ENCODE measurements at places on chromosomes 16 and 17. TPM values are rescaled to one million over a fixed set of nuclear protein-coding genes. Genes with fewer than 3 reads are reported as not detected.

GRCh38 chr17:31321481-31321880 lies at the start of gene EVI2A:
Gene EVI2A (minus strand): TSS chr17:31321622. CDS start chr17:31319013, 2,609 bp downstream.
- no peak for DNase-seq

DNA sequence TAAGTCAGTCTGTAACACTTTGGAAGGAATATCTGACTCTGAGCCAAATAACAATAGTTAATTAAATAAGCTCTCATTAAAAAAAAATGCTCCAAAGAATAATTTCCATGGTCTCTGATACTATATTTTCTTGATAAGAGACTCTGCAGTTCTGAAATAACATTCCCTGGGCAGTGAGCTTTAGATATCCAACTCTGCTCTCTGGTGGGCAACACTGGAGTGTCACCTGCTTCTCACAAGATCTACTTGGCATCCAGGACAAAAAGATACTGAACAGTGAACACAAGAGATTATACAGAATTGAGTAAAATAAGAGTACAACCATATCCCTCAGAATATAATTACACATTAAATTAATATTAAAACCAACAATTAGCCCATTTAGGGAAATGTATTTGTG lies 13.7 kb downstream of the BLMH start:
- no peak for DNase-seq

- no peak for DNase-seq
These were observed 99.5 kb upstream of the GSE1 start for GRCh38 chr16:85513649-85514048.

- no peak for DNase-seq
These were observed 13.9 kb downstream of the ITPRIPL2 start for GRCh38 chr16:19127674-19128131.

DNA sequence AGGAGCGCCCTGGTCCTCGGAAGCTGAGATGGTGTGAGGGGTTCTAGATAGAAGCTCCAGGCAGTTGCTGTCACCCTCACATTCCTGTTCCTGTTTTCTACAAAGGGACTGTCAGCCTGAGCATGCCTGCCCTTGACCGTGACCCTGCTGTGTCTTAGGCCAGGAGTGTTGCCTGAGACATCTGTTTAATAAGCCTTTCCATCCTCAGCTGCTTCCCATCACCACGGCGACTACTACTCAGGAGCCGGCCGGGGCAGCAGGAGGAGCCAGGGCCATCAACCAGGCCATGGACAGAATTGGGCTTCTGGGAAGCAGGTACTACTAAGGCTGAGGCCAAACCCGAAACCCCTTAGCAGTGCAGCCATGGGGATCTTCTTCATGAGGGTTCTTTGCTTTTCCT lies 151.4 kb downstream of the KATNIP start:
- DNase-seq: no peak

- DNase-seq: no peak
These were observed 1.9 kb downstream of the ZNF843 start for GRCh38 chr16:31440516-31441184.

DNA sequence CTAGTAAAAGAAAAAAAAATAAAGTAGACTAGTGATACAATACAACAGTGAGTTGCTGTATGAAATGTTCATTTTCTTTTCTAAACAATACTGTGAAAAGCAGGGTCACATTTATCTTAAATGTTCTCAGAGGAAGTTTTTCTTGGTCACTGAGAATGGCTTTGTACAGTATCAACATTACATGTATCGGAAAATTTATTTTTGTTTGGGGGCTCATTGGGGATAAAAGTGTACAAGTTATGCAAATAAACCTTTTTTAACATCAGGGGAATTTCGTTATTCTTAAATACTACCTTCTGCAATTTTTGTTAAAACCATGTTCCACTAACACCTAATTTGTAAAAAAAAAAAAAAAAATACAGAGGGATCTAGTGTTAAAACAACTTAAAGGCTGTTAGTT lies 8.7 kb upstream of the ZNF594 start:
- no peak for DNase-seq

GRCh38 chr17:67431249-67432015 lies 54.4 kb downstream of the PITPNC1 start:
- no peak for DNase-seq

DNA sequence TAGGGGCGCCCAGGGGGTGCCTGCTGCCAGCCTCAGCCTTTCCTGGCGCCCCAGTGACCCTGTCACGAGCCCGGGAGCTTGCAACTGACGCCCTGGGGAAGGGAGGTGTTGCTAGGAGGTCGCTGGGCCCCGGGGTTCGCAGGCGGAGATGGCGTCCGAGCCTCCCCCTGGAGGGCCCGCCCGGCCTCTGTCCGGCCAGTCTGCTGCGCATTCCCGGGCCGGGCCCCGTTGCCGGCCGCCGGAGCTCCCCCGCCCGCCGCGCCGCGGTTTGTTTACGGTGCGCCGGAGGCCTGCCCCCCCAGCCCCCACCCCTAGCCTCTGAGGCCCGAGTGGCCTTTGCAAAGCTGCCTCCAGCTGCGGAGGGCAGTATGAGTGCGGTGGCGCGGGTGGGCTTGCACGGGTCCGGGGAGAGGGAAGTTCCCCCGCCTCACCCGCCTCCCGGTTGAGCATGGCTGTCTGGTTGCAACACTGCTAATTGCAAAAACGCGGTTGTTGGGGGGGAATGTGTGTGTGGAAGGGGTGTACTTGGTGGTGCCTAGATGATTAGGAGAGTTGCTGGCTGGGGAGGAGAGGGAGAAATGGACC lies 514 bp downstream of the THRA start:
- DNase-seq: no peak

DNA sequence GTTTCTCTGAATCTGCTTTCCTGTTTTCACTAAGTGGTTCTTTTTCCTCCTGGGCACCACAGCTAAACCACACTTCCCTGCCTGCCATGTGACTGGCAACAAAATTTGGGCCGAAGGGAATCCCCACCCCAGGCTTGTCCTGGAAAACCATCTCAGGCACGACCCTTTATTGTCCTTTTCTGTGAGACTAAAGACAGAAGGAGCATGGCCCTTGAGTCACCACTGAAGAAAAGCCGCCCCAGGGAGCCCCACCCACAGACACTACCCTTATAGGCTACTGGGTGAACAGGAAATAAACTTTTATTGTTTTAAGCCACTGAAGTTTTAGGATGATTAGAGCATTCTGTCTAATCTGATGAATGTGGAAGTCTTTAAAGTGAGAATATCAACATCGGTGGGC lies 88.6 kb upstream of the BRD7 start:
- DNase-seq: no peak

DNA sequence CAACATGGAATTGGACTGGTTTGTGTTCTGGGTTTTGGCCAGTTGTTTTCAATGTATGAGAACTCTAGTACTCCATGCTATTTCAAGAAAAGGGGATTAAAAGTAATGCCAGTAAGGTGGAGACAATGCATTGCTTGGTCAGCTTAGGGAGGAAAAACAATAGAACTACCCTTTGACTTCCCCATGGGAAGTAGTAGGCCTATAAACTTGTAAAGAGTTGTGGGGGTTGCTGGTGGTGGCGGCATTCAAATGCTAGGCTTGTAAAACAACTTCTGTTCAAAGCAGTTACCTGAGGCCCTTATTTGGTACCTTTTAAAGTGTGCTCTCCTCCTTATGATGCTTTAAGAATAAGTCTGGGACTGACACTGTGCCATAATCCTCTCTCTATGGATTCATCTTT lies 9.4 kb downstream of the MAP3K3 start:
- DNase-seq: no peak

- peak; percentile 47 for DNase-seq
These were observed 151.8 kb downstream of the PITPNC1 start for GRCh38 chr17:67528751-67529436.

GRCh38 chr17:66951605-66951953 lies 12.9 kb upstream of the CACNG4 start:
- no peak for DNase-seq

DNA sequence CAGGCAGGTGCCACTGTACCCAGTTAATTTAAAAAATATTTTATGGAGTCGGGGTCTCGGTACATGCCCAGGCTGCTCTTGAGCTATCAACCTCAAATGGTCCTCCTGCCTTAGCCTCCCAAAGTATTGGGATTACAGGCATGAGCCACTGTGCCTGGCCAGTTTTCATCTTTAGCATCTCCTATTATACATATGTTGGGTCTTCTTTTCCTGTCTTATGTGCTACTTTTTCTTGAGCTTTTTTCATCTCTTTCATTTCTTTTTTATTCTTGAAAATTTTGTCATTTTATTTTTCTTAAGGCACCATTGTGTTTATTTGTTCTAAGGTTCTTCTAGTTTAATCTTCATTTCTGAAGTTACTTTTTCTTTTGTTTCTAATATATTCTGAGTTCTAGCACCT lies 20.7 kb downstream of the BANP start:
- DNase-seq: no peak

- no peak for DNase-seq
These were observed 147.8 kb downstream of the CMIP start for GRCh38 chr16:81592353-81592866.

GRCh38 chr16:57038166-57038565 lies 48.8 kb downstream of the NLRC5 start:
- no peak for DNase-seq

GRCh38 chr16:66471716-66472393 lies 44.8 kb downstream of the BEAN1 start:
- DNase-seq: no peak

- DNase-seq: no peak
These were observed 12.9 kb upstream of the SEC14L1 start for GRCh38 chr17:77127735-77128361.

- no peak for DNase-seq
These were observed 142.3 kb upstream of the ZFHX3 start for GRCh38 chr16:73190256-73190655.

DNA sequence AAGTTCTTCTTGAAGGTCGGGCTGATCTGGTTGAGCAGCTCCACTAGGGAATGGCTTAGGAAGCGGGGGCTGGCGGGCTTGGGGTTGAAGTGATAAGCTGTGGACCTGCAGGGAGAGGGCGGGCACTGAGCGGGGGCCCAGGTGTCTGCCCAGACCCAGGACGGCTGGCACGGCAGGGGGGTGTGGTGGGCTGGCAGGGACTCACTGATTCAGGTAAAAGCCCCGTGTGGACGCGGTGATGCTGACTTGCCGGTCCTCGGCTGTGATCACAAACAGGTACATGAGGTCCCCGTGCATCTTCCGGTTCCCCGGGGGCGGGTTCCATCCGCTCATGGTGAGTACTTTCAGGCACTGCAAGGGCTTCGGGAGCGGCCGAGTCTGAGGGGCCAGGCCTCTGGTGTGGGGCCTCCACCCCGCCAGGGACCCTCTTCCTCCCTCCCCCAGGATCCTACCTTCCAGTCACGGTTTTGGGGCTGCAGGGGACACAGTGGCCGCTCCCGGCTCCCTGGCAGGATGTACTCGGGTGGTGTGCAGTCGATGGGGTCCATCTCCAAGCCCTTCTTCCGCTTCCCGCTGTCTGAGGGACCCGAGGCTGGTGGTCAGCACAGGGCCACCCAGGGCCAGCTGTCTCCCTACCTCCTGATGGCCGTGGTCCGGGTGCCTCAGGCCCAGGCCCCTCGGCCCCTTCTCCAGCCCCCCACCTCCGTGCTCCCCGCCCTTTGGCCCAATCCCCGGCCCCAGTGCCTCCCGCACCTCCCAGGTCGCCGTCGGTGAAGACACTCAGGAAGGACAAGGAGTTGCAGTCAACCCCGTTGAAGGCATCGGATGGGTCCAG lies 10.2 kb downstream of the CLUH start:
- no peak for DNase-seq

DNA sequence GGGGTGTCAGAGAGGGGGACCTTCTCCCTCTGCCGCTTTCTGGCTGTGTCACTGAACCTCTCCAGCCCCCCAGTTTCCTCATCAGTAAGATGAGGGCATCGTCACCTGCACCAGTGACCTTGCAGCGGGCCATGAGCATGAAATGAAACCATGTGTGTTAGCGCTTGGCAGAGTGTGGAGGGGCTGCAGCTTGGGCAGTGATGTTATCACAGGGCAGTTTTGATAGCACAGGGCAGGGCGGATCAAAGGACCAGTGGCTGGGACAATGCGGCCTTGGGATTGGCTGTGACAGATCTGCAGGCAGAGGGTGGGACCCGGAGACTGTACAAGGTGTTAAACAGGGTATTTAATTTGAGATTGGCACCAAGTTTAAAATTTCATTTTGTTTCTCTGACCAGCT lies 38.9 kb upstream of the NAT9 start:
- no peak for DNase-seq

DNA sequence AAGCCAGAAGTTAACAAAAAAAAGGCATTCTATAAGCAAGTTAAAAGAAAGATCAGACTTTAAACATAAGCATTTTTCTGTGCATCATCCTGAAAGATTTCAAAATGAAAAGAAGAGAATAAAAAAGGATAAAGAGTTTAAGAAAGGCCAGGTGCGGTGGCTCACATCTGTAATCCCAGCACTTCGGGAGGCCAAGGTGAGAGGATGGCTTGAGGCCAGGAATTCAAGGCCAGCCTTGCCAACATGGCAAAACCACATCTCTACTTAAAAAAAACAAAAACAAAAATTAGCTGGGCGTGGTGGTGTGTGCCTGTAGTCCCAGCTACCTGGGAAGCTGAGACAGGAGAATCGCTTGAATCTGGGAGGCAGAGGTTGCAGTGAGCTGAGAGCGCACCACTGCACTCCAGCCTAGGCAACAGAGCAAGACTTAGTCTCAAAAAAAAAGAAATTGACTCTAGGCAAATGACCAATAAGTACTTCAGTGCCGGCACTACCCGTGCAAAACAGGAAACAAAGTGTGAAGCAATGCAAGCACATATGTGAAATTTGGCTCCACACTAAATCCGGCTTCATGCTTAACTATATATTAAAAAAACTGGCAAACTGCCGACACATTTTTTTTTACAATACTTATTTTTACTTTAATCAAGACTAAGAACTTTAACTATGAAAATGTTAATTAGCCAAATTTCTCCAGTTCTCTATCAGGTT lies 83.2 kb upstream of the C17orf78 start:
- DNase-seq: no peak

- no peak for DNase-seq
These were observed 66.3 kb upstream of the CDH8 start for GRCh38 chr16:62102588-62102987.

GRCh38 chr17:65366102-65366844 lies 195.2 kb downstream of the AXIN2 start:
- DNase-seq: no peak

GRCh38 chr16:57935904-57936303 lies 35.0 kb downstream of the CNGB1 start:
- no peak for DNase-seq

The TP53TG3F gene
- not detected for total RNA-seq

The LITAFD gene
- total RNA-seq: not detected

The HAGH gene
- 27.8 TPM for total RNA-seq

The MYH11 gene
- total RNA-seq: 0.89 TPM

The ZG16 gene
- total RNA-seq: 0.11 TPM

The NT5M gene
- 7.1 TPM for total RNA-seq

The ADGRG1 gene
- total RNA-seq: 67.1 TPM

The TIGD7 gene
- total RNA-seq: 6.9 TPM

The OXLD1 gene
- total RNA-seq: 23.9 TPM

The MYO15A gene
- total RNA-seq: 6.3 TPM

The TM4SF5 gene
- not detected for total RNA-seq

The NAGS gene
- 0.42 TPM for total RNA-seq

The TOM1L2 gene
- 122 TPM for total RNA-seq
